ENCODE measurements at places on chromosomes 5 and 9.

- DNase-seq, result peak; percentile 46
Observed at GRCh38 chr5:83577036-83577636, 105.6 kb downstream of the VCAN start.

- DNase-seq, result peak; percentile 62
Observed at GRCh38 chr5:38330207-38330606, 71.8 kb downstream of the EGFLAM start.

GRCh38 chr5:136901-137300 lies 44.9 kb downstream of the PLEKHG4B start:
- no peak for DNase-seq

DNA sequence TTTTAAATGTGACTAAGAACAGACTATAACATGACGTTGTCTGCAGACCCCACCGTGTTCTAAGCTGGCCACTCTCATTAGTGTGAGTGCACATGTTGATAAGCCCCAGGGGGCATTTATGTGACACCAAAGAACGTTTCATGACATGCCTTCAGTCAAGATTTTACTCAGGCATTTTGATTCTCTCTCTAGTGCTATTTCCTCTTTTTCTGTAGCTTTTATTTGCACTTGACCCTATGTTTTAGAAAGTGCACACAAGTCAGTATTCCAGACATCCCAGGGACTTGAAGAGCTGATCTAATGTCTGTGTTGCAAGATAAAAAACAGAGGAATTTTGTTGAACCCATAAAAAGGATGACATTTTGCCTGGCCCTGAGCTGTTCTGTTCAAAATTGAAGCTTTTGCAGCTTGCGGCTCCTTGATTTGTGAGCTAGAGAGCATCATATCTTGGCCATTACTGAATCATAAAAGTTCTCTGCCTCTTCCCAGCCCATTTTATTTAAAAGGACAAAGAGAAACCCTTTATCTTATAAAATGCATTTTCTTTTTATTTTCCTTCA lies 80.9 kb upstream of the TYRP1 start:
- no peak for DNase-seq

GRCh38 chr5:72108202-72109061 lies 1.2 kb downstream of the MAP1B start:
- peak; percentile 81 for DNase-seq

DNA sequence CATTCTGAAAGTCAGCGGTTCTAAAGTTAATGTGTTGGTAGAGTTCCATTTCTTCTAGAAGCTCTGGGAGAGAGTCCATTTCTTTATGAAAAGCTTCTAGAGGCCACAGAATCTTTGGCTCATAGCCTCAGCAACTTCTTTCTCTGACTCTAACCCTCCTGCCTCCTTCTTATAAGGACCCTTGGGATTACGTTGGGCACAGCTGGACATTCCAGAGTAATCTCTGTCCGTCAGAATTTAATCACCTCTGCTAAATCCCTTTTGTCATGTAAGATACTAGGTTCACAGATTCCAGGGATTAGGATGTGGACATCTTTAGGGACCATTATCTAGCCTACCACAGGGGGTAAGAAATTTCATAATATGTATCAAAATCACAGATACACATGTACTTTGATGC lies 22.6 kb upstream of the ANKDD1B start:
- peak; percentile 43 for DNase-seq

DNA sequence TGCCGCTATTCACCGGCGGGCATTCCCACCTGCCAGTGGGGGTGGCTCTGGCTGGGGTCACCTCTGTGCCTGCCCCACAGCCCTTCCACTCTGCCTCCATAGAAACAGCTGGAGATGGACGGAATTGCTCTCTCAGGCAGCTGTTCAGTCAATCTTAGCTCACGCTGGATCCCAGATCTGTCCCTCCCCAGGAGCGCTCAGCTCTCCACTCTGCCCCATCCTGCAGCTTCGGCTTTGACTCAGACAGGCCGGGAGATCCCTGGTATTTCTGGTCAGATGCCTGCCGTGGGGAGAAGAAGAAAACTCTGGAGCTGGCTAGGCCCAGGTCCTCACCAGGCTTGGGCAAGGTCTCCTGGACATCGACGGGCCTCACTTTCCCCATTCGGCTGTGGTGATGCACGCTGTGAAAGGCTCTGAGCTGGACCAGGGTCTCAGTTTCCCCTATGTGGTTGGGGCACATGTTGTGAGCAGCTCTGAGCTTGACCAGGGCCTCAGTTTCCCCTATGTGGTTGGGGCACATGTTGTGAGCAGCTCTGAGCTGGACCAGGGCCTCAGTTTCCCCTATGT lies 7.6 kb upstream of the SLC9A3 start:
- DNase-seq, result no peak

DNA sequence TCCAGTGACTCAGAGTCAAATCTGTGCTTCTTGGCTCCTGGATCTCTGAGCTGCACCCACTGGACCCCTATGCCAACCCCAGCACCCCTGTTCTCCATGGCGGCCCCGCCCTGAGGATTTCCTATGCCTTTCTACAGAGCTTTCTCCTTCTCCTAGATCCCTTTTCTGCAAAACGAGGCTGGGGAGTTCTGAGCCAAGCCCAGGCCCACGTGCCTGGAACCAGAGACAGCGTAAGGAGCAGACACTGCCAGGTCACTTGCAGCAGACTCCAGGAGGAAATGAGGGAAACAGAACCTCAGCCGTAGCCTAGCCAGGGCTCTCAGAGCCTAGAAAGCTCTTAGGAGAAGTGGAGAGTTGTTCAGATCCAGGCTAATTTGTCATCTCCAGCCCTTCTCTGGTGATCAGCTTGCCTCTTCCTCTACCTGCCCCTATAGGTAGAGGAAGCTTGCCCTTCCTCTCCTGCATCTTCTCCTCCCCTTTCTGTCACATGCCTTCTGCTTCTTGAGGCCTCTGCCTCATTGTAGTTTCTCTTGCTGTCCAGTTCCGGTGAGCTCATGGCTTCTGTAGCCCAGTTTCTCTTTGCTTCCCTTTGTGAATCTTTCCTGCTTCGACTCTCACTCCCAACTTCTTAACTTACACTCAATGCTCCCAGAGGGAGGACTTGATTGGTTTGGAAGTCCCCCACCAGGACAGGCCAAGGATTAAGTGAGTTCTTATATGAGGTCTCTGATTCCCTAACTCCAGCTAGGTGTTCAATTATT lies 163.4 kb downstream of the RGS3 start:
- no peak for DNase-seq

GRCh38 chr5:159965031-159965837 lies 43.7 kb upstream of the TTC1 start:
- peak; percentile 78 for DNase-seq

DNA sequence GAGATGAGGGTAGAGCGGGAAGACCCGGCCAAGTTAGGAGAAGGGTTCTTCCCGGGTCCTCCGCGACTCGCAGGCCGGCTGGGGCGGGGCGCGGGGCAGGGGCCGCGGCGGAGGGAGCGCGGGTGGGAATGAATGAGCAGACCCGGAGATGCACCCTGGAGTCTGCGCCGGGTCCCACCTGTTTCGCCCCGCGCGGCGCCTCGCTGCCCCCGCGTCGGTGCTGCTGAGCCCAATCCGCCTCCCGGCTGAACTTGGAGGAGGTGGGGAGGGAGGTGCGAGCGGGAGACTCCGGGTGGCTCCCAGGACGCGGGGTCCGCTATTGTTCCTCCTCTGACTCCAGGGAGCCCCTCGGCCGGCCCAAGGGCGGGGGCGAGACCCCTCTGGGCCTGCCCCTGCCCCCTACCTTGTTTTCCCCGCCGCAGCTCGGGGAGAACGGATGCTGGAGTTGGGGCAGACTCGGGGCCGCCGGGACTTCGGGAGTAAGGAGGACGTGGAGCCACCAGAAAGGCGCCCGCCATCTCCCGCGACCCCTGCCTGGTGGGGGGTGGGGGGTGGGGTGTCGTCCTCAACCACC lies 659 bp downstream of the RAI14 start:
- no peak for DNase-seq

GRCh38 chr5:30725073-30725472 lies 468.4 kb upstream of the CDH6 start:
- no peak for DNase-seq
